ENCODE measurements at places on chromosomes 6 and 20.

DNA sequence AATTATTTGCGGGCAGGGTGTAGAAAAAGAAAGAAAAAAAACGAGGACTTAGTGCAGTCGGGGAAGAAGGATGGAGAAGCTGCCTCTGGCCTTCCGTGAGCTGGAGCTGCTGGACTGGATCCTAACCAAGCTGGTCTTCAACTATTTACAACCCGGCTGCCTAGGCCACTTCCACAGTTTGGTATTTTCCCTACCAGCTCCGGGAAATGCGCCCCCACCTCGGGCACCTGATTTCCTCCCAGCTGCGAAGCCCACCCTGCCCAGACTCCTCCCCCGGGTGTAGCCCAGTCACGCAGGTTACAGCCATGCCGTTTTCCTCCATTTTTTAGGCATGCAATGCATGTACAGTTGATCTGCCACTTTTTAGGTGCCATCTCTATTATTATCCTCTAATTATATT lies 21.2 kb downstream of the THEMIS start:
- peak; percentile 84 for DNase-seq

- no peak for DNase-seq
Measured at GRCh38 chr6:44471271-44471981, 83.9 kb downstream of the CDC5L start.

- peak; percentile 85 for DNase-seq
Measured at GRCh38 chr20:15756002-15756753, 817.1 kb downstream of the KIF16B start.

- no peak for DNase-seq
Measured at GRCh38 chr6:4412488-4412887, 277.1 kb upstream of the ECI2 start.

GRCh38 chr20:3039426-3039825 lies 4.0 kb upstream of the GNRH2 start:
- no peak for DNase-seq

DNA sequence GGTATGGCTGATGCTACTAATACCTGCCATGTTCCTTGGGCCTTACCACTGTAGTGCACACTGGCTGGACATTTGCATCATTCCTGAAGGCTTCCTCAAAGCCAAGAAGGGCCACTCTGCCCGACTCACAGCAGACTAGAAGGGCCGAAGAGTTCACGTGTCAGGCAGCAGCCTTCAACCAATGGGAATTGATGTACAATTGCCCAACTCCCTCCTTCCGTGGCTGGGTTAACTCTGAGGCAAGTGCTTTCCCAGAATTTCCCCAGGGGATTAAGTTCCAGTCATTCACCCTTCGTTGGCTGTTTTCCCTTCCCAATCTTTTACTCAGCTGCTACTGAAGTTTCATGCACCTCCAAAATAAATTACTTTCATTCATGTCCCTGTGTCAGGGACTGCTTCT lies 29.8 kb downstream of the PSMB9 start:
- no peak for DNase-seq

DNA sequence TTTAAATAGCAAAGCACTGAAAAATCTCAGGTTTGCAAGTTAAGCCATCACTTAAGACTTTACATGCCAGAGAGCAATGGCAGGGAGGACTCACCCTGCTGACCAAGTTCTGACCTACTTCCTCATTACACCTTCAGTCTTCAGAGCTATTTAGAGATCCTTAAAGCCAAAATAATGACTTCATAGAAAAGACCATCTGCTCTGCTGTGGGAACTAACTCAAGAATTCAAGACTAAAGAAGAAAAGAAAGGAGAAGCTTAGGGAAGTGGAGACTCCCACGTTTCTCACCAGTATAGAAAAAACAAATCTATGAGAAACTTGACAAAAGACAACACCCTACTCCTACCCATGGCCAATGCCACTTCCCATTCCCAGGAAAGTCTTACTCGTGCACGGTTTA lies 28.6 kb downstream of the XPO5 start:
- DNase-seq: no peak

DNA sequence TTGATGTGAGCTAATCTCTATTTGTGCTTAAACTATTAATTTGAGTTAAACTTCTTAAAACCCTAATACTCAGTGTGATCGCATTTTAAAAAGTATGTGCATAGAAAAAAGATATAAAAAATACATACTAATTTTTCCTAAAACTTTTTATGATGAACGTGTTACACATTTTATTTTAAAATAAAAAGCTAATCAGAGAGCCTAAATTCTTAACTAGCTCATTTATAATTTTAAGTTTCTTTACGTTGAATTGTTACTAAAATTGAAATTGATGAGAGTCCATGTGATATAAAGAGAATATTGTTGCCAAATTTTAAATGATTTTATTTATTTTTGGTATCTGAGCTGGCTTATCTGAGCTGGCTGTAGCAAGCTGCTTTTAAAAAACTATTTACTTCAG lies 6.6 kb downstream of the MAP3K4 start:
- DNase-seq: no peak

DNA sequence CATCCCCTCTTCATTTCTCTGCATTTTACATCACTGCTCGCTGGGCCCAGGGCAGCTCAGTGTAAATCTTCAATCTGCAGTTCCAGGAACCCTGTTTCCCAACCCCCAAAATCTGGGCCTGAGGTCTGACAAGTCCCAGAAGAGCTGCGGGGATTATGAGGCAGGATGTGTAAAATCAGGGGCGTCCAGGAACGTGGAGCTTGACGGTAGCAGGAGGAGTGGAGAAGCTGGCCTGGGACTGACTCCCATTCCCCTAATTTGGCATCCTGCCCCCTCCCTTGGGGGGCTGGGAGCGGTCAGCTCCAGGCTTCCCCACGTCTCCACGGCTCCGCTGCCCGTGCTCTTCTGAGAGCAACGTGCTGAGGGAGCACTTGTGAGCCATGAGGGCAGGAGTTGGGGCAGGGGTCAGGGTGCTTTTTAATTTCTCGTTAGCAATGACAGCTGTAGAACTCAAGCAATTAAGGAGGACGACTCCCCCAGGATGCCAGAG lies 23.4 kb upstream of the VEGFA start:
- DNase-seq: no peak

- DNase-seq: no peak
Measured at GRCh38 chr20:13228771-13229170, 7.7 kb downstream of the ISM1 start.

- no peak for DNase-seq
Measured at GRCh38 chr6:142326540-142326939, 24.7 kb downstream of the ADGRG6 start.

DNA sequence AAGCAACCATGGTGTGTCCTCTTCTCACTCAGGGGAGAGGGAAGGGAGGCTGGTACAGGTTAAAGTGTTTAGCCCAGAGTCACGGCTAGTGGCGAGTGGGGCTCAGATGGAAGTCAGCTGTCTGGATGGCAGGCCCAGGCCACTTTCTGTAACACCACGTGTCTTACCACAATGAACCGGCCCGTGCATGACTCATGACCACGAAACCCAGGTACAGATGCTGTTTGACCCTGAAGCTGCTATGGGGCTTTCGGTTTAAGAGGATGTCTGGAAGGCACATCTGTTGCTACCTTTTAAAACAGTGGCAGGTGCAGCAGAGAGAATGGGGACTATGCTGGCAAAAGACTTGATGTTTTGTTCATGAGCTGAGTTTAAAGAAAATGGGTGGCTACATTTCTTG lies 36.5 kb upstream of the MPC1 start:
- no peak for DNase-seq

DNA sequence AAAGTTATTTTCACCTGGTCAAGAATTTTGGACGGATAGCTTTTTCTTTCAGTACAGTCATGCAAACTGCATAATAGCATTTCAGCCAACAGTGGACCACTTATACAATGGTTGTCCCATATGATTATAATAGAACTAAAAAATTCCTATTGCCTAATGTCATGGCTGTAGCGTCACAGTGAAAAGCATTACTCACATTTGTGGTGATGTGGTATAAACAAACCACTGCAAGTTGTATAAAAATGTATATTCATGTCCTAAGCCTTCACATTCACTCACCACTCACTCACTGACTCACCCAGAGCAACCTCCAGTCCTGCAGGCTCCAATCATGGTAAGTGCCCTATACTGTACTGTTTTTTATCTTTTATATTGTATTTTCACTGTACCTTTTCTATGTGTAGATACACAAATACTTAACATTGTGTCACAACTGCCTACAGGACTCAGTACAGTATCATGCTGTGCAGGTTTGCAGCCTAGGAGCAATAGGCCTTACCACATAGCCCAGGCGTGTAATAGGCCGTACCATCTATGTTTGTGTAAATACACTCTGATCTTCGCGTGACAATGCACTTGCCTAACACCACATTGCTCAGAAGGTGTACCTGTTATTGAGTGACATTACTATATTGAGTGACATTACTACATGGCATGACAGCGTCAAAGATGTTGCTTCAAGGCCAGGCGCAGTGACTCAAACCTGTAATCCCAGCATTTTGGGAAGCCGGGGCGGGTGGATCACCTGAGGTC lies 17.9 kb downstream of the ABHD12 start:
- DNase-seq: no peak

DNA sequence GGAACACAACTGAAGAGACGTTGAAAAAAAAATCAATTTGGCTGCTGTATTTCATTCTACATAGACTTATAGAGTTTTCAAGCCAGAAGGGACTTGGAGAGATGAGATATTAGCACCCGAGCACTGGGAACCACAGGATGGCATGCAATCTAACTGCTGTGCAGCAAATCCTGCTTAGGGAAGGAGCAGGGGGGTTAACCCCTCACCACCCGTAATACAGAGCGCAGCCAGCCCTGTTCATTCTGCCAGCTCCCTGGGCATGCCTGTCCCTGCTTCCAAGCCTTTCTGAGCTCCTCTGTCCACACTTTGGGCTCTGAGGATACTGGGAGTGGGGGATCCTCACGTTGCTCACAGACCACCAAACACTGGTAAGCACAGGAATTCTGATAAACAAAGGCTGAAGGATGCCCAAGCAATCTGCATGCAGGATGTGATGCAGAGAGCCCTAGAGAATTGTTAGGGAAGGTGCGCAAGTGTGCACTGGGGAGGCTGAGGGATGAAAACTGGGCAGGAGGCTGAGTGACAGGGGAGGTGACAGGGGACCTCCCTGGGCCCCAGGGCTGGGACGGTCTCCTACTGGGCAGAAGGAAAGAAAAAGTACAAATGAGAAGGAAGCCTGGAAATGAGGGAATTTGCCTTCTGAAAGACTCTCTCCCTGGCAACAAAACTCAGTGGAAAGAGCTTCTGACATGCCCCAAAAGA lies 34.0 kb downstream of the CPNE5 start:
- no peak for DNase-seq

- DNase-seq: no peak
Measured at GRCh38 chr6:18763086-18763485, 375.9 kb downstream of the RNF144B start.

- no peak for DNase-seq
Measured at GRCh38 chr20:63233924-63234323, 1.8 kb upstream of the BIRC7 start.

- no peak for DNase-seq
Measured at GRCh38 chr20:12289465-12289864, 371.8 kb downstream of the BTBD3 start.

DNA sequence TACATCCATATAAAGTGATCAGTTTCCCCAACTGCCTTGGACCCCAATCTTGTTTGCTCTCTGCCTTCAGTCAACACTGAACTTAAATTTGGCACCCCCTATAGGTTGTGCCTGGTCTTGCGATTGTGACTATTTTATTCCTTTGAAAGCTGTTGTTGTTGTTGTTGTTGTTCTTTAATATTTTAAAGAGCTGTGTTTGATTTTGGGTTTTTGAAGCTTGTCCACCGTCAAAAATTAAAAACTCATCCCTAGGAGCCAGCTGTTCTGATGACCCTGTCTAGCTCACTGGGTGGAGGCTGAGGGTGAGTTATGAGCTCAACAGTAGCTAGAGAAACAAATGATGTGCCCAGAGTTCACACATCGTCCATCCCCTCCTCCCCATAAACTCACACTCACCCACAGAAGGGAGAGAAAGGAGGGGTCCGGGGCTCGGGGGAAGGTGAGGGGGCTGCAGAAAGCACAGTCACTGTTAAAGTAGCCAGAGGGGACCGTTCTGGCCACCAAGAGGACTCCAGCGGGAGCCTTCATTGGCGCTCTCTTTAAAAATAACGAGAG lies 4.0 kb downstream of the SIM1 start:
- DNase-seq: peak; percentile 53

DNA sequence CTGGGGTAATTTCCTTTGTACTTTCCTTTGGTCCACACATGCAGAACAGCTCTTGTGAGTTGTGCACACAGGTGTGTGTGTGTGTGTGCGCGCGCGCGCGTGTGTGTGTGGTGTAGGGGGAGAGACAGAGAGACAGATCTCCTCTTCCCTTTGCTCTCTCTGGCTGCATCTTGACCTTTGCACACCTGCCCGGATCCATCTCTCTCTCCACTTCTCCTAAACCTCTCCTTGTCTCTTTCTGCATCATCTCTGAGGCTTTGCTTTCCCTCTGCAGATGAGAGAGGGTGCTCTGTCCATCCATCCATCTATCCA lies 67.0 kb downstream of the SRC start:
- DNase-seq: no peak

GRCh38 chr6:16871047-16871446 lies 109.8 kb upstream of the ATXN1 start:
- DNase-seq: no peak

DNA sequence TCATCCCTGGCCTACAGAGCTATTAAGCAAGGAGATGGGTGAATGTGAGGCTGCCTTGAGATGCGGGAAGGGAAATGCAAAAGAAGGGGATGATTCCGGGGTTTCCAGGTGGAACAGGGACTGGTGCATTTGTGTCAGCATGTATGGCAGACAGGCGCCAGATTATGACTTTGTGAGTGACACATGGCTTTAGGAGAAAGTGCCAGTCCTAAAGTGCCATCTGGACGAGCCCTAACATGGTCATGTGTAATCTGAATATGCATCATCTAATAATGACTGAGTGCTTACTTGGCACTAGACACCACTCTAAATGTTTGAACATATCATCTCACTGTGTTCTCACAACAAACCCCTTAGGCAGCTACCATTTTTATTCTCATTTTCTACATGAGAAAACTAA lies 195.0 kb upstream of the TSHZ2 start:
- DNase-seq: no peak

GRCh38 chr6:106519460-106520394 lies 109.6 kb downstream of the RTN4IP1 start:
- no peak for DNase-seq

Data from NCI-H1105 treated with DMSO at 0.1 percent for 48 hours (cell line).